ENCODE measurements at places on chromosomes 6 and 20. TPM values are rescaled to one million over a fixed set of nuclear protein-coding genes. Genes with fewer than 3 reads are reported as not detected.

PTCHD4 gene
- total RNA-seq: not detected

DNA sequence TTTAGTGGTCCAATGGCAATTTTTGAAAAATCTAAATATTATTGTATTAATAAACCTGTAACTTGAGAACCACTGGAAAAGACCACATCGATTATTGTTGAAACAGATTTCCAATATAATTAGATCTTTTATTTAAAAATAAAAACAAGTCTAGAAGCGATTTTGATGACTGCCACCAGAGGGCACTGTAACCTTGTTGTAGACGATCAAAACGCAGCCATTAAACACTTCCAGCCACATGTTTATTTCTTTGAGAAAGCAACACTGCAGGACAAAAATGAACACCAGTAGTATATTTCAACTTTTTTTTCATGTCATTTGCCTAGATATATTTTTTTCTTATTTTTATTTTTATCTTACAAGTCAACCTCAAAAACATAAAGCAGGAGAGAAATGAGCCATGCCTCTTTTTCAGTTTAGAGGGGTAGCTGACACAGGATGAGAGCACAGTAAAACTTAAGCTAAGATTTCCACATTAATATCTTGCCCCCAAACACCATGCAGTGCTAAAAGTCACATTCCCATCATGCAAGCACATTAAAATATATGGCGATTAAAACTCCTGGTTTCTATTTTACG, 115.4 kb downstream of the OPRM1 start:
- H3K4me3 ChIP-seq: no peak overlapping the region
- peak overlapping the region; percentile 39 for H3K27ac ChIP-seq
- H3K27me3 ChIP-seq: no peaks in the 10 kb centered on the region

DNA sequence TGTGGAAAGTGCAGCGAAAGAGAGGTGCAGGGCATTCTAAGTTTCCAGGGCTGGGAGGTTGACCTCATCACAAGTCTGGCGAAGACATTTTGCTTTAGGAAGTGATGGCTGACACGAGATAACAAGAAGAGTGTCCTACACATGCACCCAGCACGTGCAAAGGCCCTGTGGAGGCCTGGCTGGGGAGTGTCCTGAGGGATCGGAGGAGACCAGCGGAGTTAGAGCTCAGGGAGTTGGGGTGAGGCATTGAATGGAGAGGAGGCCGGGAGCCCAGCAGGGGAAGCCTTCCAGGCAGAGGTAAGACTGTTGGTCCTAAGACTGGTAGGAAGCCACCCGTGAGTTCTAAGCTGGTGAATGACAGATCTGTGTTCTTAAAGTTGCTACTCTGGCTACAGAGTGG, 58.4 kb downstream of the PPP1R14C start:
- DNase-seq: no peak
- H3K36me3 ChIP-seq: no peaks in the 10 kb centered on the region
- H3K4me1 ChIP-seq: no peaks in the 10 kb centered on the region
- no peaks in the 10 kb centered on the region for H3K27me3 ChIP-seq
- H3K4me3 ChIP-seq: no peak overlapping the region
- no peak overlapping the region for H3K27ac ChIP-seq

DNA sequence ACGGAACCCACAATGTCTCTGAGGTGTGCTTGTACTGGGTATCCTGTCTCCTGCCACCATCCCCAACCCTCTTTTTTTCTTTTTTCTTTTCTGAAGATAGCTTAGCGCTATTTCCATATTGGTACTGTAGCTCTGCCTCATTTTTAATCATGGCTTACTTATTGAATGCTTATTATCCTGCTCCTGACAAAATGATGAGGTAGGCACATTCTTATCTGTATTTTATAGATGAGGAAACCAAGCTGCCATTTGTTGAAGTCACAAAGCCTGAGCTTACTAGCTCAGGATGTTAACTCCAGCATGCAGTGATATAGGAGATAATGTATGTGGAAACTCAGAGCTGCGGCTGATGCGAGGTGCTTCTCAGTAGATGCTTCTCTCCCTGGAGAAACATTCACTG, 61.4 kb upstream of the GPR6 start:
- no peaks in the 10 kb centered on the region for H3K36me3 ChIP-seq
- H3K27me3 ChIP-seq: no peaks in the 10 kb centered on the region
- H3K27ac ChIP-seq: no peak overlapping the region
- DNase-seq: no peak
- H3K4me3 ChIP-seq: no peak overlapping the region

DNA sequence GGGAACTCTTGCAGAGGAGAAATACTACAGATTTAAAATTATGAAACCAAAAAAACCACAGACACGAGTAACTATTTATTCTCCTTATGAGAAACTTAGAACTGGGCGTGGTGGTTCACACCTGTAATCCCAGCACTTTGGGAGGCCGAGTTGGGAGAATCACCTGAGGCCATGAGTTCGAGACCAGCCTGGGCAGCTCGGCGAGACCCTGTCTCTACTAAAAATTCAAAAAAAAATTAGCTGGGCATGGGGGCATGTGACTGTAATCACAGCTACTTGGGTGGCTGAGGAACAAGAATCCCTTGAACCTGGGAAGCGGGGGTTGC, 36.8 kb downstream of the SSR1 start:
- H3K4me3 ChIP-seq: no peak overlapping the region
- H3K4me1 ChIP-seq: peaks cover 8% of the 10 kb centered on the region
- no peaks in the 10 kb centered on the region for H3K27me3 ChIP-seq
- peaks cover 3% of the 10 kb centered on the region for H3K36me3 ChIP-seq
- no peak for DNase-seq

ULBP2 gene
- total RNA-seq: 0.62 TPM

GRCh38 chr20:58840816-58841538, 9.7 kb downstream of the GNAS-AS1 start:
- no peak overlapping the region for H3K27ac ChIP-seq
- H3K4me3 ChIP-seq: no peak overlapping the region
- peaks cover 6% of the 10 kb centered on the region for H3K4me1 ChIP-seq
- no peak for DNase-seq
- H3K36me3 ChIP-seq: peaks cover 2% of the 10 kb centered on the region

DNA sequence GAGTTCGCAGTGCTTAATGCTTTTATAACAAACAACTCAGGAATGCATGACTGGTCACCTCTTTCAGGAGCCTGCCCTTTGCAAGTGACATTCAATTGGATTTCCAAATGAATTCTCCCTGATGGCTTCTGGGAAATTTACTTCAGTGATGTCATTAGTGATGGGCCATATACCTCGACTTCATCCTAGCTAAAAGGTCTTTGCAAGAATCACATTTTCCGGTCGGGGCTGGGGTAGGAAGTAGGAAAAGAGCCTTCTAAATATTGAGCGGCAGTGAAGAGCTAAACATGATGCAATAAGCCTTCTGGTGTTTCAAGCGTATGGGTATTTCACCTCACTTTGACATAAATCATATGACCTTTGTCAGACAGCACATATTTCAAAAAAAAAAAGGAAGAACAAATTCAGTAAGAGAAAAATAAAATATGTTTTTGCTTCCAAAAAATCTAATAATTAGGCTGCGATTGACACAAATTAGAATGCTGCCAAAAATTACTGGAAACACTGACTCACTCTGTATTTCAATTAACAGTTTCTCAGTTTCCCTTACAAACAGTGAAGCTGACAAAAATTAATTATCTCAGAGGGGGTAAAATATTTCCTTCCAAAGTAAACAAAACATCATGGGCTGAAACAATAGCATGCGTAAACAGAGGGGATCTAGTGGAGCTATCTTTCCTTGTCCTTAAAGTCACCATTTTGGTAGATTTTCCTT, 39.8 kb downstream of the ADTRP start:
- peak overlapping the region; percentile 67 for H3K27ac ChIP-seq
- no peaks in the 10 kb centered on the region for H3K27me3 ChIP-seq
- peaks cover 9% of the 10 kb centered on the region for H3K36me3 ChIP-seq
- peaks cover 48% of the 10 kb centered on the region for H3K4me1 ChIP-seq
- H3K4me3 ChIP-seq: no peak overlapping the region

SMIM8 gene
- total RNA-seq: 9.6 TPM

DNA sequence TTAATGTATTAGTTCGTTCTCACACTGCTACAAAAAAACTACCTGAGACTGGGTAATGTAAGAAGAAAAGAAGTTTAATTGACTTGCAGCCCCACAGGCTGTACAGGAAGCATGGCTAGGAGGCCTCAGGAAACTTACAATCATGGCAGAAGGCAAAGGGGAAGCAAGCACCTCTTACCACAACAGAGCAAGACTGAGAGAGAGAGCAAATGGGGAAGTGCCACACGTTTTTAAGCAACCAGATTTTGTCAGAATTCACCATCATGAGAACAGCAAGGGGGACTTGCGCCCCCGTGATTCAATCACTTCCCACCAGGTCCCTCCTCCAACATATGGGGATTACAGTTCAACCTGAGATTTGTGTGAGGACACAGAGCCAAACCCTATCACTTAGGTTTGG, 70.8 kb upstream of the SRSF6 start:
- H3K36me3 ChIP-seq: no peaks in the 10 kb centered on the region
- H3K27me3 ChIP-seq: peaks cover 13% of the 10 kb centered on the region
- peaks cover 2% of the 10 kb centered on the region for H3K4me1 ChIP-seq
- no peak for DNase-seq
- no peak overlapping the region for H3K4me3 ChIP-seq
- no peak overlapping the region for H3K27ac ChIP-seq

- H3K27me3 ChIP-seq: no peaks in the 10 kb centered on the region
- no peak overlapping the region for H3K27ac ChIP-seq
- no peak for DNase-seq
Observed at GRCh38 chr20:50245498-50246366, 55.1 kb downstream of the CEBPB start.

DNA sequence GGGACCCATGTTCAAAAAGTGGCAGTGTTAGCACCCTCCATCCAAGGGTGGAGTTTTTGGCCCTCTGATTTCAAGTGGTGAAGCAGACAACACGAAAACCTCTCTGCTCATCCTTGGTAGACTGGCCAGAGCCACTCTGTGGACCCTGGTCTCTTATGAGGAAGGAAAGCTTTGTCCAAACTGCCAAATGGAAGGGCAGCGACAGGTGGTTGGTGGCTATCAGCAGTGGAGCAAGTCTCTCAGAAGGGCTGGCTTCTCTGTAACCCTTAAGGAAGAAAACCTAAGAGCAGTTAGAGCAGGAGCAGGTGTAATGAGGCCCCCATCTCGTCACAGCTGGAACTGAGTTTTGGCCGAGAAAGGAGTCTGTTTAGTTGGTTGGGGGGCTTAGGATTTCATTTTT, 155.8 kb downstream of the SLC16A10 start:
- H3K36me3 ChIP-seq: no peaks in the 10 kb centered on the region
- no peak overlapping the region for H3K4me3 ChIP-seq
- DNase-seq: no peak
- H3K27me3 ChIP-seq: no peaks in the 10 kb centered on the region
- no peak overlapping the region for H3K27ac ChIP-seq
- H3K4me1 ChIP-seq: no peaks in the 10 kb centered on the region

- DNase-seq: no peak
- peaks cover 41% of the 10 kb centered on the region for H3K4me1 ChIP-seq
- peak overlapping the region; percentile 52 for H3K27ac ChIP-seq
- H3K4me3 ChIP-seq: no peak overlapping the region
- no peaks in the 10 kb centered on the region for H3K27me3 ChIP-seq
- peaks cover 56% of the 10 kb centered on the region for H3K36me3 ChIP-seq
Observed at GRCh38 chr6:90039911-90040310, 145.6 kb downstream of the GJA10 start.

DNA sequence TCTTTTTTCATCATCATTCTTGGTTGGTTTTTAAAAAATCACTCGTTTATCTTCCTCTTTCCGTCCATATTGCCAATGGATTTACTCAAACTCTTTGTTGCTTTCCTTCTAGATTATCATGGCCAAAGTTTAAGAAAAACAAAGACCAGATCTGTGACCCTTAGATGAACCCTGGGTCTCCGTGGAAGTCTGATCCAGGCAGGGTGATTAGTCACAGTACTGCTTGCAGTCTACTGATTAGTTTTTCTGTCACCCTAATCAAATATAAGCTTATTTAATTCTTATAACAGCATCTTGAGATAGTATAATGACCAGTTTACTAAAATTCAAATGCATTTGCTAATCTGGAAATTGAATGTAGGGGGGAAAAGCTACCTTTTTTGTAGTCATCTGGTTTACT, 6.0 kb upstream of the SMIM28 start:
- no peak overlapping the region for H3K4me3 ChIP-seq
- peaks cover 13% of the 10 kb centered on the region for H3K27me3 ChIP-seq
- DNase-seq: no peak
- no peaks in the 10 kb centered on the region for H3K36me3 ChIP-seq
- H3K4me1 ChIP-seq: no peaks in the 10 kb centered on the region

GRCh38 chr6:26613201-26613600, 16.4 kb downstream of the ABT1 start:
- peaks cover 18% of the 10 kb centered on the region for H3K4me1 ChIP-seq
- peaks cover 45% of the 10 kb centered on the region for H3K27me3 ChIP-seq
- H3K36me3 ChIP-seq: no peaks in the 10 kb centered on the region
- peak overlapping the region; percentile 76 for H3K4me3 ChIP-seq

ANKRD66 gene
- not detected for total RNA-seq

GRCh38 chr20:9349249-9349648, 165.1 kb upstream of the LAMP5 start:
- no peak overlapping the region for H3K27ac ChIP-seq
- H3K27me3 ChIP-seq: no peaks in the 10 kb centered on the region
- no peaks in the 10 kb centered on the region for H3K4me1 ChIP-seq
- no peak for DNase-seq

- H3K4me1 ChIP-seq: no peaks in the 10 kb centered on the region
- H3K4me3 ChIP-seq: no peak overlapping the region
- no peaks in the 10 kb centered on the region for H3K27me3 ChIP-seq
- no peaks in the 10 kb centered on the region for H3K36me3 ChIP-seq
Observed at GRCh38 chr20:37397076-37397953, 51.4 kb downstream of the SRC start.

GRCh38 chr6:41469156-41470028, 76.8 kb upstream of the FOXP4 start:
- peak overlapping the region; percentile 68 for H3K4me3 ChIP-seq
- no peak overlapping the region for H3K27ac ChIP-seq
- H3K27me3 ChIP-seq: peaks cover 83% of the 10 kb centered on the region
- DNase-seq: no peak

Data from activated naive CD8-positive, alpha-beta T cell treated with anti-CD3 and anti-CD28 coated beads for 36 hours (primary cell).